OCI-M1 (cell line): ENCODE measurements at places on chromosomes 12 and 14.

- DNase-seq, result no peak
Measured at GRCh38 chr12:107397890-107398500, 287.6 kb upstream of the PWP1 start.

DNA sequence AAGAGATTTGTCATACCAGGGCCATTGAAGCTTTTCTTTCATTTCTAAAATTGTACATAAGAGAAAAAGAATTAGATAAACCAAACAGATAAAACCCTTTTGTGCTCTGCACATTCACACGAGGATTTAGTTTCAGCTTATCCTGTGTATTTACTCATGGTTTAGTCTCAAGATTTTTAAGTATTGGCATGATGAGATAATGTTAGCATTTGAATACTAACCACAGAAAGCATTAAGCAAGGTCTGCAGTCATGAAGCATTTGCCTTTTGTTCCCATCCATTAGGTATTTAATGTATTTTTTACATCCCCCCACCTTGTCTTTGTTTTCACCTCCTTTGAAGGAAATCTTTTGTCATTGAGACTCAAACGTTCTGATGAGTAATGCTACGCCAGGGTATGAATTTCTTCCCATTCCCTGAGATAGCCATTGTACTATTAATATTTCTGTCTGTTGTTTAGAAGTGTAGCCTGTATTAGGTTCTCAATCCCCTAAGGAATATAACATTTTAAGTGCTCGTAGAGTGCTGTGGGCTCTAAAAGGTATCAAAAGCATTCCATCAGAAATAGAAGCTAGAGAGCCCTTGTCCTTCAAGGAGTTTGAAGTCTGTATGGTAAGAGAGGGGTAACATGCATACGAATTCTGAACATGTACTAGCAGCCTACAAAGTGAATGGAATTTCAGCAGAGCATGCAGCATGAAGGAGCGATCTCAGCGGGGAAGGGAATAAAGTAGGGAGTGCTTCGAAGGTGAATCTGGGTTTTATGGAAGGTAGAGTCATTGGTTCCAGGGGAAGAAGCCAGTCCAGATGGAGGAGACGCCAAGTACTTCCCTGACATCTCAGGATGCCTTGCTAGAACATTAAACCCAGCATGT lies 22.3 kb downstream of the CRADD start:
- DNase-seq, result peak; percentile 39

GRCh38 chr12:43057566-43057965 lies 468.0 kb upstream of the PRICKLE1 start:
- DNase-seq, result no peak

DNA sequence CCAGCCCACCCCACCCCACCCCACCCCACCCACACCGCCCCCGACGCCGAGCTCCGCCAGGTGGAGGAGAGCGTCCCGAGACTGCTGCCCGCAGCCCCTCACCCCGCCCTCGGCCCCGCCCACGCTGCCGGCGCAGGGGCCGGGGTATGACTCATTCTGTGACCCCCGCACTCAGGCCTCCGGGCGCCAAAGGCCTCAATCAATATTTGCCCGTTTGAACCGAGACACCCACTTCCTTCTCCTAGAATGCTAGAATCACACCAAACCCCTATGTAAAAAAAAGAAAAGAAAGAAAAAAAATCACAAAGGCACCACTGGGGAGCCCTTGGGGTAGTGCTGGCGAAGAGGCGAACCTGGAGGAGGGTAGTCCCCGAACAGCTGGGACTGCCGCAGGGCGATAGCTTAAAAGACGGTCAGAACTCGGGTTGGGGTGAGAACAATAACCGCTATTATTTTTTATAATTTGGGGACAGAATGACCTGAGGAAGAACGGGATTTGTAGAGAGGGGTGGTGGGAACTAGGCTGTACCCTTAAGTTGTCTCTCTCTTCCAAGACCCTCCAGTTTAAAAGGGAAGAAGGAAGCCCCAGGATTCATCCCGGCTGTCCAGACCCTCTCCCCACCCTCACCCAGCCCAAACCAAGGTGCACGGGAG lies 894 bp downstream of the KRT8 start:
- peak; percentile 70 for DNase-seq

DNA sequence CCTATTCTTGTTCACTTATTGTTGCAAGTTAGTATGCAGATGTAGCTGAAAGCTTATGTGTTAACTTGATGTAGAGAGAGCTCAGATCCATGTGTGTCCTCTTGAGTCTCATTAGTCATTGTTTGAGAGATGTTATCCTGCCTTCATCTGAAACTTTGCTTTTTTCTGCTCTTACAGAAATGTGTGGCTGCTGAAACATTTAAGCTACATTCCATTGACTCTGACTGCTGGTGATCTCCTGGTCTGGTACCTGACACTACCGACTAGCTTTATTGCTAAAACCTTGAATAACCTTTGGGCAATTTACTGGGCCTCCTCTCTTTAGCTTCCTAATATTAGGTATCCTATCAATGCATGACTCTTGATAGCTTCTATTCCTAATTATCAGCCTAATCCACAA lies 705.6 kb upstream of the FOXG1 start:
- peak; percentile 14 for DNase-seq

DNA sequence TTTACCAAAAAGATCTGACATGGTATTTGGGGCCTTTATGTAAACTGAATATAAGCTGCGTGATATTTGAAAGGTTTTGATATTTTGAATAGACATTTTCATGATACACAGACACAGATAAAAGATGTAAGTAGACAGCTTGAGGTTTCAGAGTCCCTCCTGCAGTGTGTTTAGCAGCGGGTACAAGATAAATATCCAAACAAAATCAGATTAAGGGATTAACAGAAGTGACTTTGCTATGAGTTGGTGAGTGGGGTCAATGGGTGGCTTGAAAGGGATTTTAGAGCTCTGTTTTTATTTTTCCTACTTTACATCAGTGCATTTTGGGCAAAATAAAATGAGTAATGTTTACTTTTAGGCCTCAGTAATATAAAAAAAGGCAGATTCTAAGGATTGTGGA lies 84.1 kb downstream of the IGF1 start:
- DNase-seq, result no peak

DNA sequence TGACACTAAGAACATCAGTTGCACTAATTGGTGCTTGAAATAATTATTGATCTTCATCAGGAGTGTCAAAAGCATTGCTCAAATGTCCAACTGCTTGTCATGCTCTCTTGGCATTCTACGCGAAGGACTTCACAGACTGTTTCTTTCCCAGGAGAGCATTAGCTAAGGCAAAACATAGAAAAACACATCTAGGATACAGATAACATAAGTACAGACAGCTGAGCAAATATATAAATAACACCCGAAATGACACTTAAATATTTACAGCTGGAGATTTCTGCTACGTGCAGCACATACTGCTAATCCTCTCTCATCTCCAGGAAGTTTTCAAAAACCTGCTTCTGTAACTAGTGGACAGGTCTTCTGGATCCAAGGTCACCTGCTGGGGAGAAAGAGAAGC lies 120.0 kb upstream of the PRMT8 start:
- DNase-seq, result no peak

GRCh38 chr14:65847075-65847847 lies 434.7 kb downstream of the FUT8 start:
- peak; percentile 66 for DNase-seq

DNA sequence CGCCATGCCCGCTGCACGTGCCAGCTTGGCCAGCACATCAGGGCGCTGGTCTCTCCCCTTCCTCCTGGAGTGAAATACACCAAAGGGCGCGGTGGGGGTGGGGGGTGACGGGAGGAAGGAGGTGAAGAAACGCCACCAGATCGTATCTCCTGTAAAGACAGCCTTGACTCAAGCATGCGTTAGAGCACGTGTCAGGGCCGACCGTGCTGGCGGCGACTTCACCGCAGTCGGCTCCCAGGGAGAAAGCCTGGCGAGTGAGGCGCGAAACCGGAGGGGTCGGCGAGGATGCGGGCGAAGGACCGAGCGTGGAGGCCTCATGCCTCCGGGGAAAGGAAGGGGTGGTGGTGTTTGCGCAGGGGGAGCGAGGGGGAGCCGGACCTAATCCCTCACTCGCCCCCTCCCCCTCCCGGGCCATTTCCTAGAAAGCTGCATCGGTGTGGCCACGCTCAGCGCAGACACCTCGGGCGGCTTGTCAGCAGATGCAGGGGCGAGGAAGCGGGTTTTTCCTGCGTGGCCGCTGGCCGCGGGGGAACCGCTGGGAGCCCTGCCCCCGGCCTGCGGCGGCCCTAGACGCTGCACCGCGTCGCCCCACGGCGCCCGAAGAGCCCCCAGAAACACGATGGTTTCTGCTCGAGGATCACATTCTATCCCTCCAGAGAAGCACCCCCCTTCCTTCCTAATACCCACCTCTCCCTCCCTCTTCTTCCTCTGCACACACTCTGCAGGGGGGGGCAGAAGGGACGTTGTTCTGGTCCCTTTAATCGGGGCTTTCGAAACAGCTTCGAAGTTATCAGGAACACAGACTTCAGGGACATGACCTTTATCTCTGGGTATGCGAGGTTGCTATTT lies 914 bp upstream of the CCND2 start:
- peak; percentile 96 for DNase-seq

DNA sequence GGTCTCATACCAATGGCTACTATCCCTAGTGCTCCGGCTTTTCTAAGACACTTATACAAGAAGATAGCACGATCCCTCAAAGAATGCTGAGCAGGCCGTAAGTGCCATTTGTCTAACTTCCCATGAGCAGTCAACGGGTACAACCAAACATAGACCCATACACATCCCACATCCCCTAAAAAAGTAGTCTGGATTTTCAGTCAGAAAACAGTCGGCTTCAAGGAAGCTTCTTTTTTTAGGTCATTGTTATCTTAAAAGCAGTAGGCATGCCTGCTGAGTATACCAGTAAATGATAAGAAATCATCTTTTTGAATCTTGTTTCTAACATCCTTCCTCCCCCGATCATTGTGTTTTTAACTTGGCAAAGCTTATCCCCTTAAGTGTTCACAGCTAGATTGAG lies 19.8 kb downstream of the OSBPL8 start:
- DNase-seq, result peak; percentile 51

DNA sequence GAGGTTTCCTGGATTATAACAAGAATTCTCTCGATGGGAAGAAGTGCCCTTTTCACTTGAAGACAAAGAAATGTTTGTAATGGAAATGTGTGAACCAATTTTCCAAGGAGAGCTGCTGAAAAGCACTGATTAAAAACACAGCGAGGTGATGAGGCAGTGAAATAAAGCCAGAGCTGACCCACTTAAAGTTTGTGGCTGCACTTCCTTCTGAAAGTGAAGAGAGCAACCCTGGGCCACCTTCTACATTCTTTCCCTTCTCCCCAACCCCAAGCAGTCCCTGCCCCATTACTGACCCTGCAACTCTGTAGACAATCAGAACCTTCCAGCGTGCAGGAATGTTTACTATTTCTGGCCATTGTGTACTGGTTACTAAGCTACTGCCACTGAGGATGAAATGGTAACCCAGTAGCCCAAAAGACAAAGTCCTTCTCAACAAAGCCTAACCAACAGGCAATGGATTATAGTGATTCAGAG lies 173.9 kb downstream of the TTC7B start:
- DNase-seq, result no peak

DNA sequence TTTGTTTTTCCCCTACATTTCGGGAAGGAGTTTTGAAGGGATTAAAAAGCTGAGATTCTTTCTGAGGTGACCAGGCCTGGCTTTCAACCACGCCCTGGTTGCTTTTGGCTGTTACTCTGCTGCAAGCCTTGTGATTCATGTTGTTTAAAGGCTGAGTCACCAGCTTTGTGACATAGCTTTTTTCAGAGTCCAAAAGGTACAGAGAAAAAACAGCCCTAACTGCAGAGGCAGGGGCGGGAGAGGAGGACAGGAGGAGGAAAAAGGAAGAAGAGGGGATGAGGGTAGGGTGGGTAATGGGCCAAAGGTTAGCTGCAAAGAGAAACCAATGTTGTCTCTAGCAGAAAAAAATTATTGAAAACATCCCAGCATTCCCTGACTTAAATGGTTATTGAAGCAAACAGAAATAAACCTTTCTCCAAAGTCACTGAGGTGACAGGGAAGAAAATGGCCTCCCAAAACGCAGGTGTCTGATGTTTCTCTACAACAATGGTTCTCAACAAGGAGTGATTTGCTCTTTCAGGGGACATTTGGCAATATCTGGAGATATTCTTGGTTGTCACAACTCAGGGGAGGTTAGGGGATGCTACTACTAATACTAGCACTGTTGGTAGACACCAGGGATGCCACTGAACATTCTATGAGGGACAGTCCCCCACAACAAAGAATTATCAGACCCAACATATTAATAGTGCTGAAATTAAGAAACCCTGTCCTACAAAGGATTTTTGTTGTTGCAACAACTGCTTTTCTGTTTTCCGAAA lies 2.1 kb upstream of the UBC start:
- no peak for DNase-seq

DNA sequence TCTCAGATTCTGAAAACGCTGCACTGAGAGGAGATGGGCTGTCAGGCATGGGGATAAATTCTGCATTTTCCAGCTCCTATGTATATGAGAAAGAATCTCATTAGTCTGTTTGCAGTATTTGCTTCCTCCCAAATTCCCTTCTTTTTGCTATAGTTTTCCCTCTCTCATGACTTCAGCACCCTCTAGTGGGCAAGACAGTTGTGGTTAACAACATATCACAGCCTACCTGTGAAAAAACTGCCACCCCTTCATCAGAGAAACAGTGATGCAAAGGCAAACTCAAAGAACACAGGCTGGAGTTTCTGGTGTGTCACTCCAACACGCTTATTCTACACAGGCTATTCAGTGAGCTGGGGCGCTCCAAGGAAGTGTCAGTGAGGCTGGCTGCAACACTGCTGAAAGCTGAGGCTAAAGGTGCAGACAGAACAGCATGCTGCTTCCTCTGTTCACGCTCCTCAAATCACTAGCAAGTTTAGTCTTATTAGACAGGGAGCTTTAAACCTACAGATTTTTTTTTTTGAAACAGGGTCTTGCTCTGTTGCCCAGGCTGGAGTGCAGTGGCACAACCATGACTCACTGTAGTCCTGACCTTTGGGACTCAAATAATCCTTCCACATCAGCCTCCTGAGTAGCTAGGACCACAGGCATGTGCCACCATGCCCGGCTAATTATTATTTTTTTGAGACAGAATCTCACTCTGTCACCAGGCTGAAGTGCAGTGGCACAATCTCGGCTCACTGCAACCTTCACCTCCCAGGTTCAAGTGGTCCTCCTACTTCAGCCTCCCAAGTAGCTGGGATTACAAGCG lies 19.3 kb downstream of the ZC2HC1C start:
- DNase-seq, result peak; percentile 54

DNA sequence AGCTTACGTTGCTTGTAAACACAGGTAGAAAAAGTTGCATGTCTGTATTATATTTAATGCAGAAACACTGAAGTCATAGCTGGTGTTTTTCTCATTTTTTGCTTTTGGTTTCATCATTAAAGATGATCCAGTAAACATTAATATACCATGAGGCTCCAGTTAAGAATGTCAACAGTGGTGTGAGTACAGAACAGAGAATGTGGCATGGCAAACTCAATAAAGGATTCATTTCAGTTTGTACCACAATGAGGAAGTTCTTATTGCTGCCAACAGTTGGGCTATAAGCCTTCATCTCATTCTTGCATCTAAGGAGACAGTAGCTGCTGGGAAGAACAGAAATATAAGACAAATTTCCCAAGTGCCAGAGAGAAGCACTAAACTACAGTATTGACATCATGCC lies 72.1 kb upstream of the ST8SIA1 start:
- peak; percentile 45 for DNase-seq
